ENCODE measurements at places on chromosomes 12 and 14.
A peak's percentile ranks its signal among the peaks of the same experiment; 100 is the strongest.

GRCh38 chr12:23671881-23672280 lies 277.6 kb downstream of the SOX5 start:
- DNase-seq, result no peak

DNA sequence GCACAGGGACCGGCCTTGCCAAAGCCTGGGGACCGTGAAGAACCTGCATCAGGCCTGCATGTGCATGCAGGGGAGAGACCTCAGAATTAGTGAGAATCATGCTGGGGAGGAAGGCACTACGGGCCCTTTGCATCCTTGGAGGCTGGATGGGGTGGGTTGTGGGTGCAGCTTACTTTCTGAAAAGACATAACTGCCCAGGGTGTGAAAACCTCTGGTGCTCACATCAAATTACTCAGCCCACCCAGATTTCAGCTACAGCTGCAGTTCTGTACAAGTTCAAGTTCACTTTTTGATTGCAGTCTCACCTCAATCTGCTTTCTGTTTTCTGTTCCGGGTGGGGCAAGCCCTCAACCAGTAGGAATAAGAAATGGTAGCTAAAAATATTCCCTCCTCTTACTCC lies 130.6 kb downstream of the SLC15A4 start:
- DNase-seq, result no peak

- DNase-seq, result no peak
Observed at GRCh38 chr12:129973236-129973961, 69.6 kb upstream of the TMEM132D start.

DNA sequence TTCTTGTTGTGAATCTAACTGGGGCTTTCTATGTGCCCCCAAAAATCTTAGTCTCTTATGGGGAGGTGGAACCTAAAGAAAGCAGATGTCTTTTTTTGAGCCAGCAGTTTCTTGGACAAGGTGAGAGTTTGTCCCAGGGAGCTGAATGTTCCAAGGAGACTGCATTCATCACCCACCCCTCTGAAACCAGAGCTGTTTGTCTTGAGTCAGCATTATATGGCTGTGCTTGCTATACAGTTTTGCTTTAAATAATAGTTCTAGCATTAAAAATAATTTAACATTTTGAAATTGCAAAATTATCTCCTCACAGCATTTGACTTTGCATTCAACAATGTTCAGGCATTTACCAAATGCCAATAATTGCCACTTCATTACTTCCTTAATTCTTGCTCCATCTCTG lies 813.3 kb downstream of the BCL11B start:
- no peak for DNase-seq

- no peak for DNase-seq
Observed at GRCh38 chr14:19920021-19920657, at the start of gene OR4K5. Gene OR4K5, plus strand, starts transcription at chr14:19920607. Its CDS starts 0 bp downstream, at chr14:19920607.

DNA sequence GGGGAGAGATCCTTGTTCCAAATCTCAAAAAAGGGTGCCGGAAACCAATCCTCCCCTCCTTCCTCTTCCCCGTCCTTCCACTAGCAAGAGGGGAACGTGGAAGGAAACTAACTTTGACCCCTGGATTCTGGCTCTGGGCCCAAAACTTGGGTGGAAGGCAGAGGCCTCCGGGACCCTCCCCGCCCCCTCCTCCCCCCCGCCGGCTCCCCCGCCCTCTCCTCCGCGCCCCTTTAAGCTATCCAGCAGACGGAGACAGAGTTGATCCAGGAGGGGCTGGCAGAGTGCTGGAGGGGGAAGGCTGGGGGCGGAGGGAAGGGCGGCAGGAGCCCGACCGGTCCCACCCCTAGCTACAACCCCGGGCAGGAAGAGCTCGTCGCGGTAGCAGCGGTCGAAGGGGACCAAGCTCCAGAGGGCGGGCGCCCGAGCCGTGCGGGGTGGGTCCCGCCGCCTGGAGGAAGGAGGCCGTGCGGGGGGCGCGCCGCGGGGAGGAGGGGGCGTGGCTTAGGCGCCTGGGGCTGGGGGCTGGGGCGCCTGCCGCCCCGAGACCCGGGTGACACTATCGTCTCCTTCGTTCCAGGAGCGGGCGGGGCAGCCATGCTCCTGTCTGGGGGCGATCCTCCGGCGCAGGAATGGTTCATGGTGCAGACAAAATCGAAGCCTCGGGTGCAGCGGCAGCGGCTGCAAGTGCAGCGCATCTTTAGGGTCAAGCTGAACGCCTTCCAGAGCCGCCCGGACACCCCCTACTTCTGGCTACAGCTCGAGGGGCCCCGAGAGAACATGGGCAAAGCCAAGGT lies at the start of gene NYNRIN:
Gene NYNRIN, plus strand, starts transcription at position 351 of the 794 bp plus-strand sequence. Its CDS starts 244 bp downstream, at position 595.
- DNase-seq, result no peak

GRCh38 chr12:38587594-38587993 lies 271.0 kb downstream of the ALG10B start:
- no peak for DNase-seq

DNA sequence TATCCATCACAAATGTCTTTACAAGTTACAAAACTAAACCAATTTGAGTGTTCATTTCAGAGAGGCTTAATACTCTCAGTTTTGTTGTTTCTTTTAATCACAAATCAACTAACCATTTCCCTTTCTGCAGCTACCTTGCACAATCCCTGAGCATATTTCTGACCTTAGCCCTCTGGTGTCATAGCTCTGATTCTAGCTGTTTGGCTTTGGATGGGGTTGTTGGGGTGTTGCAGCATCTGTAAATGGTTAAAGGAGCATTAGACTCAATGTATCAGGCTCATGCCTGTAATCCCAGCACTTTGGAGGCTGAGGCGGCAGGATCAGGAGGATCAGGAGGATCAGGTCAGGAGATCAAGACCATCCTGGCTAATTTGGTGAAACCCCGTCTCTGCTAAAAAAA lies 461.4 kb downstream of the NRXN3 start:
- DNase-seq, result no peak

DNA sequence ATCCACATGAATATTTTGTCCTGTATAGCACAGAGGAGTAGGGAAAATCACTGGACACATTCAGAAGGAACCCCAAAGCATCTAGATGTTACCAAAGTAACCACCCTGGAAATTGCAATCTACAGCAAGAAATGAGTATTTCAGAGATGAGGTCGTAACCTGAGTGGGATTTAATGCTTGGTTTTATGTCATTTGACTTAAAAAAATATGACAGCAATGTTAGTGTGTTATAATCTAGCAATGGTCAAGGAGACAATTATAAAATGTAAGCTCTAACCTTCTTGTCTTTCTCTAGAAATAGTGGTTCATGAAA lies 256.6 kb downstream of the NAV3 start:
- no peak for DNase-seq

DNA sequence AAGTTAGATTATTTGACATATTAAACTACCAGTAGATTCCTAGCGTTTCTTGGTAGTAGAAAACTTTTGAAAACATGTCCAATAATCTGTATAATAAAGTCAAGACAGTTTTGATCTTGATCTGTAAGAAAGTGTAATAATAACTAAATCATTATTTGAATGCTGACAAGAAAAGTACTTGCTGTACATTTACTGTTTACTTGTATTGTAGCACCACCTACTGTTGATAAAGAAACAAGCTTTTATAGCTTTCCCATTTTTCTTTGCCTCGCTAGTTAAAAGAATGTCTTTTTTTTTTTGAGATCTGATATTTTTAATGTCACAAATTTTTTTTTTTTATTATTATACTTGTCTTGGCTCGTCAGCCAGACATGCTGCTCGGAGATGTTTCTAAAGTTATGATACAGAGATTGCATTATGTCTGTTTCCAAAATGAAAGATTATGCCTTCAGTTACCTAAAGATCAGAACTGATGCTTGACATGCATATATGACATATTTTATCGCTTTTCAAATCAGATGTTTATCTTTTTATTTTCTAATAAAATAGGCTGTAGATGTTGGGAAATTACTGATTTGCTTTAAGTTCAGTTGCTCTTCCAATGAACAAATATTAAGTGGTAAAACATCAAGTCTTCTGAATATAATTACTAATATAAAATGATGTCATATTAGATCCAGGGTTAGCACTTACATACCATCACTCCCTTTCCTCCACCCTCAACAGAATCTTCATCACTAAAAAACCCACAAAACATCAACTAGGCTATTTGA lies 140.5 kb downstream of the AKAP6 start:
- DNase-seq, result peak; percentile 41

DNA sequence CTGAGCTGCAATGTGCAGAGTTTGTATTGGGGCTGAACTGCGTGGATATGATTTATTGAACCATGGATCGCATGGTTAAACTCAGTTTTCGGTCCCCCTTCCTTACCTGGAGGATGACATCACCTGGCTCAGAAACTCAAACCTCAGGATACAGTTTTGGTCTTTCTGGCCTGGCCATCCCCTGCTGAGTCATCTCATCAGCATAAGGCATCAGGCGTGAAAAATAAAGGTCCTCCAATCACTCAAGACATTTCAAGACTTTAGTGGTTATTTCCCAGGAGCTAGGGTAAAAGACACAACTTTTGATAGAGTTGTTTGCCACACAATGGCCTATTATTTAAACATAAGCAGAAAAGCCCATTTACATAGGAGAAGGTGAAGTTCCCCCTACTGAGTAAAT lies 631.1 kb upstream of the TMEM132C start:
- DNase-seq, result no peak

DNA sequence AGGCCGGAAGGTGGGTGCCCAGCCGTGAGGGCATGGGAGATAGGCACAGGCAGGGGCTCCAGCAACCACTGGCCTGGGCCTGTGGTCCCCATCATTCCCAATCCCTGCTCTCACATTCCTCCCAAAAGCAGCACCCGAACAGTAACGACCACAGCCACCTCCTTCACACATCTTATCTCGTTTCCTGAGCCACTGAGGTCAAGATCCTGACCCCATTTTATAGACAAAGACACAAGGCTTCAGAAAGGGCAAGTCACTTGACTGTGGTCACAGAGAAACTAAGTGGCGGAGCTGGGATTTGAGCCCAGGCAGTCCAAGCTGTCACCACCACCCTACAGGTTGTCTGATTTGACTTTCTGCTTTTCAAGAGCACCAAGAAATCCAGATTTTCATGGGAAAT lies 38.9 kb downstream of the DTX1 start:
- DNase-seq, result no peak

DNA sequence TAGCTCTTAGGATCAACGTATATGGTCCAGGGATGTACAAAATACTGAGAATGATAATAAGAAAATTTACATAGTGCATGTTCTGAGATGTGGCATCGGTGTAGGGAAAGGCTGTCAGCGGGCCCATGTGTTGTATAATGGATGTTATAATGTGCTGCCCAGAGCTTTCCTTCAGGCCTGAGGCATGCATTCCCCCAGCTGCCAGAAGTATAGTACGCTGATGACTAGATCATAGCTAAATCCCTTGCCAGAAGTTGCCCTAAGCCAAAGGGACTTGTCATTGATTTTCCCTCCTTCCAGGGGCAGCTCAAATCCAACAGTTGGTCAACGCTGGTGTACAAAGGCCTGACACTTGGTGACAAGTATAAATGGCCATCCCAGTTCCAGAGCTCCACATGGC lies 6.5 kb upstream of the OR11G2 start:
- DNase-seq, result no peak

DNA sequence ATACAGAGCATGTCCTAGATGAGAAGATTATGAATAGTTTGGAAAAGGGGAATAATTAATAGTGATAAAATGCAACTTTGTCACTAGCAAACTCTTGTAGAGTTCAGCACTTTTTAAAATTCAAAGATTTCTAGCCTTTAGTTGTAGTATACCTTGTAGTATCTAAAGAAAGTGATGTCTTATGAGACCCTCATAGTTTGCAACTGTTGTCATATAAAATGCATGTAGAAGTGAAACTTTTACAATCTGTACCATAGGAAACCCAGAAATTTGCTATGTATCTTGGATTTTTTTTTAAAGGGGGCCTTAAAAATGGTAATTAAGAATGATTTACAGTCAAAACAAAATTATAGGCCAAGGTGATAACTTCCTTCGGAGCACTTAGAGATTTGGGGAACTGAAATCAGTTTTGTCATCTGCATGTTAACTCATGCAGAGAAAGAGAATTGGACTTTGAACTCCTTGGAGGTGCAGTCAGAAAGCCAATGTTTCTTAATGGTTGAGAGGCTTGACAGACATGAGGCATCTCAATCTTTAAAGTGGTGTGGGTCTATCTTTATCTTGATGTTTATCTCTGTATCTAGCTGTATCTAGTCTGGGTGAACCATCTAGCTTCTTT lies 1.3 kb downstream of the LRRK2 start:
- DNase-seq, result no peak

- peak; percentile 64 for DNase-seq
Observed at GRCh38 chr12:95838125-95838524, 20.6 kb upstream of the SNRPF start.

GRCh38 chr12:10170216-10170615 lies 1.7 kb downstream of the OLR1 start:
- no peak for DNase-seq

DNA sequence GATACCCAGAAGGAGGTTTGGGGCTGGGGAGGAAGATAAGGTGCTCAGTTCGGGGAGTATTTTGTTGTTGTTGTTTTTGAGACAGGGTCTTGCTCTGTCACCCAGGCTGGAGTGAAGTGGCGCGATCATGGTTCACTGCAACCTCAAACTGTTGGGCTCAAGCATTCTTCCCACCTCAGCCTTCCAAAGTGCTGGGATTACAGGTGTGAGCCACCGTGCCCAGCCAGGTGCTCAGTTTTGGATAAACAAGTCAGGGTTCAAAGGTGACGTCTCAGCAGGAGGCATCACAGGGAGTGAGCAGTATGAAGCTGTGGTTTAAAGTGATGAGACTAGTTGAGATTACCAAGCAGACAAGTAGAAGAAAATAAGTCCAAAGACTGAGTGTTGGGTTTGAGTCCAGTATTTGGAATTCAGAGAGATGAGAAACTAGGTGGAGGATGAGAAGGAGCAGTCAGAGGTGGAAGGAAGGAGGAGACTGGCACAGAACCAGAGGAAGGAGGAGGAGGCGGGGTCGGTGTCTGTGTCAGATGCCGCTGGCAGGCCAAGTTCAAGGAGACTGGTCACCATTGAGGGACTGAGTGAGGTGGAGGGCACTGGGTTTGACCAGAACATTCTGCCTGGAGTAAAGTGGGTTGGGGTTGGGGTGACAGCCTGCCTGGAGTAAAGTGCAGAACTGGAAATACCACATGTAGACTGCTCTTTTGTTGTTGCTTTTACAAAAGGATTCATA lies 16.1 kb downstream of the SLC35E3 start:
- DNase-seq, result no peak

DNA sequence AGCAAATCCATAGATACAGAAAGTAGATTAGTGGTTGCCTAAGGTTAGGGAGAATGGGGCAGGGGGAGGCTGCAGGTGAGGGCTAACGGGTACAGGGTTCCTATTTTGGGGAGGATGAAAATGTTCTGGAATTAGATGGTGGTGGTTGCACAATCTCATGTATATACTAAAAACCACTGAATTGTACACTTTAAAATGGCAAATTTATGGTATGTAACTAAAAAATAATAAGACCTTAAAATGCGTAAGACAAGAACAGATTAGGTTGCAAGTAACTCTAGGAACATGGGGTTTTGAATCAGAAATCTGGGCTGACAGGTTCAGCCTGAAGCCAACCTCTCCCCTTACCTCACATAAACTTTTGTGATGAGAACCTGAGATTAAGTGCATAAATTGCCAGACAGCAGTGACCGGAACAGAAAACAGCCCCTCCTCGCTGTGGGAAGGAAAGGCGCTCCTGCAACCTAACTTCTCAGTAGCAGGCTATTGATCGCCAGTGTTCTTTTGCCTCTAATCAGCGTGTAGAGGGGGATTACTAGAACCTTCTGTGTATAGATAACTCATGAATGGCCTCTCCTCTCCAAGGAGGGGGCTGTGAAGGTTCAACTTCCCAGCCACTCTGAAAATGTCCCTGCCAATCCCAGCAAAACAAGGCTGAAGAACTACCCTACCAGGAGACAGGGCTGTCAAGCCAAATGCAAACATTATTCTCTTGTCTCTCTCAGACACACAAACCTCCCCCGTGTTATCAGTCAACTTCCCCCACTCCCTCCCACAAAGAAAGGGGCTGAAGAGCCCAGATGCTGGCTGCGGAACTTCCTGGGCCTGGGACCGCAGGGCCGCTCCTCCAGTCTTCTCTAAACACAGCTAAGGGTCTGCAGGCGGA lies 1.9 kb downstream of the SSH1 start:
- no peak for DNase-seq

Data from Jurkat, Clone E6-1 (cell line).